ENCODE measurements at places on chromosomes 13 and 19.

DNA sequence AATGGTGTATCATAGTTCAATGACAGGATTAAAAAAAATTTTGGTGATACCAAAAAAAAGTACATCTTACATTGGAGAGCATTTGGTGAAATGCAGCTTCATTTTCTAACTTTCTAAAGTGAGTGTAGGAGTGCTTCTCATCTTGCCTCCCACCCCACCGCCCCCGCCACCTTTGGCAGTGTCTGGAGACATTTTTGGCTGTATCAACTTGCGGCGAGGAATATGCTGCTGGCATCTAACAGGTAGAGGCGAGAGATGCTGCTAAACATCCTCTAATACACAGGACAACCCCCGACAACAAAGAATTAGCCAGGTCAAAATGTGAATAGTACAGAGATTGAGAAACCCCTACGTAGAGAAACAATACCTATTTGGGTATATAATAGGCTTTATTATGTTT is 1.7 kb downstream of the DLEU7 start:
- DNase-seq: no peak

DNA sequence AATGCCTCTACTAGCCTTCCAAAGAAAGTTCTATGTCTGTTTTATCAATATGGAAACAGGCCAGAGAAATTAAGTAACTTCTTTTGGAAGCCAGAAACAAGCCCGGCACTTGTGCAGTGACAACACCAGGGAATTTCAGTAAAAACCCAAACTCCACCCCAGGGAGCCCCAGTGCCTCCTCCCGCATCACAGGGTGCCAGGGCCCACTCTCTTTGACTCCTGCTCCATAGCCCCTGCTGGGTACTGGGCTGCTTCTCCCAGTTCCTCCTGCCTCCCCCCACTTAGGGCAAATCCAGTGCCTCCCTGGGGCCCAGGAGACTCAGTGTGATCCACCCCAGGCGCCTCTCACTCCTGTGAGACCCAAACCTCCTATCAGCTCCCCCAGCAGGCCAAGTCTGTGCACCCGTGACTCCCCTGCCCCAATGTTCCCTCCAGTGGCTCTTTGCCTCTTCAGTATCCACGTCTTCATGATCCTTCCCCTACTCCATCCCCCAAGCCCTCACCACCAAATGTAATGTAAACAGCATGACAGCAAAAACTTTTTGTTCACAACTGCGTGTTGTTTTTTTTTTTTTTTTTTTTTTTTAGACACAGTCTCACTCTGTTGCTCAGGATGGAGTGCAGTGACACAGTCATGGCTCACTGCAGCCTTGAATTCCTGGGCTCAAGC is 2.3 kb upstream of the FFAR3 start:
- DNase-seq: no peak

- no peak for DNase-seq
These were observed 12.0 kb upstream of the MATK start for GRCh38 chr19:3798137-3798536.

DNA sequence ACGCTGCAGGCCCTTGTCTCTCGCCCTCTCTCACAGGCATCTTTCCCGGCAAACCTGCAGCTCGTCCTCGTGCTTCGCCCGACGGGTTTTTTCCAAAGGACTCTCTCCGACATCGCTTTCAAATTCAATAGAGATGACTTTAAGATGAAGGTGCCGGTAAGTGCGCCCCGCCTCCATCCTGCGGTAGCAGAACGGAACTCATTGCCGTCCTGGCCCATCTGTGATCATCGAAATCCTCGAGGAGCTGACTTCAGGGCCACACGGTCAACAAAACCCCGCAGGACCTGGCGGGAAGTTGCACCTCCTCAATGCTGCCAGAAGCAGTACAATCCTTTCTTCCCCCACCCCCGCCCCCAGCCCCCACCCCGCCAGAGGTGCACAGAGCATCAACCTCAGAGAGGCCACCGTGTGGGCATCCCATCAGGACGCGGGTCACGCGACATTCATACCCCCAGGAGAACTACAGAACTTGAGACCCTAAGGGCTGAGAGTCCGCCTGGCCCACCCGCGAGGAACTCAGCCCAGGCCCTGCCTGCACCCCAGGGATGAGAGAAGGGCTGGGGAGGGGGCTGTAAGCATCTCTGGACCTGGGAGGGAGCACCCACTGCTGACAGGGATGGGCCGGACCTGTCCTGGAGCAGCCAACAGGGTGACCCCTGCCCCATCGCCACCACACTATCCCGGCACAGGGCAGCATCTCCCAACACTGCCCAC is 44.9 kb upstream of the F7 start:
- no peak for DNase-seq

GRCh38 chr19:35461060-35461459 is 13.0 kb downstream of the FFAR2 start:
- DNase-seq: no peak

GRCh38 chr19:5113633-5114586 is 145.0 kb downstream of the KDM4B start:
- DNase-seq: no peak

- DNase-seq: no peak
These were observed 386.0 kb upstream of the ATXN8OS start for GRCh38 chr13:69721631-69722030.

DNA sequence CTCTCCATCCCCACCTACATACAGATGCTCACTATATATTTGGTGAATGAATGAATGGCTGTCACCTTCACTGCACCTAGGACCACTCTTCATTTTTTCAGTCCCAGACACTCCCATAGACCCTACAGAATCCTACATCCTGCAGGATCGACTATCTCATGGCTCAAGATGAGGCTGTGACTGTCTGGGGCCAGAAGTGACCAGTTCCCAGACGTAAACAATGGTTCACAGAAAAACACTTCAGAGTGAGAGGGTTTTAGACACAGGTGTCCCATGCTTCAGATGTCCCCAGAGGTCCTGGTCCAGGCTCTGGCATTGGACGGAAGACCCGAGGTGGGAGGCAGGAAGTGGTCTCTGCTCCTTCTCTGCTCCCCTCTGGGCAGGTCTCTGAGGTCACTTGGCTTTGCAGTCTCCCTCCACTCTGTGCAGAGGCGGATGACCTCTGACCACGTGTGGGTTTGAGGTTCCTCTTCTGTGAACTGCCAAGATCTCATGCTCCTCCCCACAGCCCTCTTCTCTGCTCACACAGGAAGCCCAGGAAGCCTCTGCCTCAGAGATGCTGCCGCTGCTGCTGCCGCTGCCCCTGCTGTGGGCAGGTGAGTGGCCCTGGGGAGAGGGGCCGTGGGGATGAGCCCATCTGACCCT is 24.9 kb downstream of the SIGLEC7 start:
- no peak for DNase-seq

All from right kidney (tissue), 9 donors.